T-cell (primary cell): ENCODE measurements at places on chromosomes 3 and 15. TPM values are rescaled to one million over a fixed set of nuclear protein-coding genes. Genes with fewer than 3 reads are reported as not detected.

GRCh38 chr3:145448436-145448835 is 712.5 kb downstream of the PLOD2 start:
- no peak overlapping the region for H3K4me3 ChIP-seq
- H3K36me3 ChIP-seq = no peaks in the 10 kb centered on the region
- H3K27me3 ChIP-seq = no peaks in the 10 kb centered on the region
- no peak for DNase-seq

GRCh38 chr15:71612869-71613268 is 197.5 kb upstream of the NR2E3 start:
- no peak overlapping the region for H3K27ac ChIP-seq
- no peak for DNase-seq
- no peak overlapping the region for H3K4me3 ChIP-seq
- H3K36me3 ChIP-seq = no peaks in the 10 kb centered on the region
- H3K4me1 ChIP-seq = no peaks in the 10 kb centered on the region
- peaks cover 2% of the 10 kb centered on the region for H3K27me3 ChIP-seq

DNA sequence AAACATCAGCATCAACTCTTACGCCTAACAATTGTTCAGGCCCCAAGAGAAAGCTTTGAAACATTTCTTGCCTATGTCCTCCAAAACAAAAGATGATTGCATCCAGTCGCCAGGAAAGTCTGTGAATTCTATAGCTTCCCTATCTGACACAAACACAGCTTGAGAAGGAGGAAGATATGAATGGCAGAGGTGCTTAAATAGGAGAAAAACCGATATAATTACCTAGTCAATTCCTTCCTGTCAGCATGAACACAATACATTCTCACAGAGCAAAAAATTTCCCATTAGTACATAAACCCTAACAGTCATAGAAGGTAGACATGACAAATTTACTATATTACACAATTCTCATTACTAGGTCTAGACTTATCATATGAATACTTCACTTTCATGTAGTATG is 326.5 kb downstream of the CGGBP1 start:
- H3K4me1 ChIP-seq = no peaks in the 10 kb centered on the region
- no peak for DNase-seq
- H3K4me3 ChIP-seq = no peak overlapping the region
- no peak overlapping the region for H3K27ac ChIP-seq
- peaks cover 2% of the 10 kb centered on the region for H3K27me3 ChIP-seq

- no peaks in the 10 kb centered on the region for H3K36me3 ChIP-seq
- H3K4me1 ChIP-seq = no peaks in the 10 kb centered on the region
- H3K27me3 ChIP-seq = no peaks in the 10 kb centered on the region
- no peak for DNase-seq
Observed at GRCh38 chr3:106083207-106083606, 214.4 kb upstream of the CBLB start.

GRCh38 chr15:57504599-57504940 is 87.1 kb upstream of the MYZAP start:
- H3K27ac ChIP-seq = no peak overlapping the region
- no peaks in the 10 kb centered on the region for H3K4me1 ChIP-seq

DNA sequence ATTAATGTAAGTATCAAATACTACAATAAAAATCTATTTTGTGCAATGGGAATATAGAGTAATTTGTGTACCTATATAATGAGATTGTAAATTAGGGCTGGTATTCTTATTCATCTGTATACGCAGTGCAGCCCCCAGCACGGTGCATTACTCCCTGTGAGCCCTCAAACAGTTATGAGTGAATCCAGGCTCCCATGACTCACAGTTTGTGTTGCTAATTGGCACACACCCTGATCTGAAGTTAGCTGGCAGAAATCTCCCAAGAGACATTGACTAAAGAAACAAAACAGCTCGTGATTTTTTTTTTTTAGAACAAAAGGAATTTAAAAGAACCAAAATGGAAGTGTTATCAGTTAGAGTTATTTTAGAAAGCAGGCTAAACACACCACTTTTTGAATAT is 15.7 kb downstream of the GK5 start:
- DNase-seq = no peak
- peaks cover 4% of the 10 kb centered on the region for H3K36me3 ChIP-seq
- no peak overlapping the region for H3K27ac ChIP-seq
- no peaks in the 10 kb centered on the region for H3K4me1 ChIP-seq
- H3K27me3 ChIP-seq = no peaks in the 10 kb centered on the region

DNA sequence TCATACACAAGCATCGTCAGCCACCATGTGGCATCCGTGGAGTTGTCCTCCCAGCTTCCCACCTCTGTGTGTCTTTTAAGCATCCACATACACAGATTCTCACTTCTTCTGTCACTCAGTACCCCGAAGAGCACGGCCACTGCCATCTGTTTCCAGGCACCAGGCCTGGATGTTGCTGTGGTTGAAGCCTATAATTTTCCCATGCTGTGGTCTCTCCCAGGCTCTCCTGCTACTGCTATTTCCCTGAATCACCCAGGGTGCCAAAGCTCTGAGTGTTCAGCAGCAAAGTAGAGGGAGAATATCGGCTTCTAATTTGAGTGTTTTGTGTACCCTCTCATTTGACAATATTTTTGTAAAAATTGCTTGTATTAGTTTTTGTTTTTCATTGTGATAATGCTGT is 265.7 kb downstream of the DIPK2A start:
- no peaks in the 10 kb centered on the region for H3K4me1 ChIP-seq
- no peaks in the 10 kb centered on the region for H3K27me3 ChIP-seq
- DNase-seq = no peak
- H3K4me3 ChIP-seq = no peak overlapping the region
- H3K27ac ChIP-seq = no peak overlapping the region

- H3K4me1 ChIP-seq = no peaks in the 10 kb centered on the region
- H3K27me3 ChIP-seq = no peaks in the 10 kb centered on the region
- no peaks in the 10 kb centered on the region for H3K36me3 ChIP-seq
- no peak overlapping the region for H3K4me3 ChIP-seq
- H3K27ac ChIP-seq = no peak overlapping the region
Observed at GRCh38 chr15:60674704-60675395, 195.9 kb upstream of the ICE2 start.

- H3K4me3 ChIP-seq = no peak overlapping the region
- peaks cover 43% of the 10 kb centered on the region for H3K4me1 ChIP-seq
- no peaks in the 10 kb centered on the region for H3K27me3 ChIP-seq
- DNase-seq = no peak
- H3K27ac ChIP-seq = no peak overlapping the region
- no peaks in the 10 kb centered on the region for H3K36me3 ChIP-seq
Observed at GRCh38 chr3:71369701-71370391, 213.7 kb downstream of the FOXP1 start.

GRCh38 chr3:120438665-120439370 is 12.0 kb downstream of the FSTL1 start:
- DNase-seq = no peak
- H3K4me3 ChIP-seq = no peak overlapping the region
- H3K4me1 ChIP-seq = no peaks in the 10 kb centered on the region
- H3K27ac ChIP-seq = no peak overlapping the region

DNA sequence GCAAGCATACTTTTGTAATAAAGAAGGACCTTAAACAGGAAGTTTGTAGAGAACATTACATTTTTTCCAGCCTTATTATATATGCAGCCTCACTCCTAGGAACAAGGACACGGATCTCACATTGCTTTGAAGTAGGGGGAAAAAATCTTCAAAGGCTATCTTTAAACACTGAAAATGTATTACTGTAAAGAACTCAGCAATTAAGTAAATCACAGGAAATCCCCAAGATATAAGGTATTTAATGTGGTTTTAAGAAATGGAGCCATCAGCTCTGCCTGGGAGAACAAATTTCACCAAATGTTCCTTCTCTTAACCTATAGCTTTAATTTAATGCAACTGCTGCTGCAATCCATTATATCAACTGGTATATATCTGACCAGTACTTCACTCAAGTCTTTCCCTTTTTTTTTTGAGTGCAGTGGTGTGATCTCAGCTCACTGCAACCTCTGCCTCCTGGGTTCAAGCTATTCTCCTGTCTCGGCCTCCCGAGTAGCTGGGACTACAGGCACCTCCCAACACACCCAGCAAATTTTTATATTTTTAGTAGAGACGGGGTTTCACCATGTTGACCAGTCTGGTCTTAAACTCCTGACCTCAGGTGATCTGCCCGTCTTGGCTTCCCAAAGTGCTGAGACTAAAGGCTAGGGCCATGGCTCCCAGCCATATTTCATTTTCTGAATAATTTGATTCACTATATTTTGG is 2.8 kb downstream of the BTLA start:
- H3K4me3 ChIP-seq = peak overlapping the region; percentile 53
- peak overlapping the region; percentile 21 for H3K27ac ChIP-seq
- no peak for DNase-seq
- no peaks in the 10 kb centered on the region for H3K36me3 ChIP-seq

DNA sequence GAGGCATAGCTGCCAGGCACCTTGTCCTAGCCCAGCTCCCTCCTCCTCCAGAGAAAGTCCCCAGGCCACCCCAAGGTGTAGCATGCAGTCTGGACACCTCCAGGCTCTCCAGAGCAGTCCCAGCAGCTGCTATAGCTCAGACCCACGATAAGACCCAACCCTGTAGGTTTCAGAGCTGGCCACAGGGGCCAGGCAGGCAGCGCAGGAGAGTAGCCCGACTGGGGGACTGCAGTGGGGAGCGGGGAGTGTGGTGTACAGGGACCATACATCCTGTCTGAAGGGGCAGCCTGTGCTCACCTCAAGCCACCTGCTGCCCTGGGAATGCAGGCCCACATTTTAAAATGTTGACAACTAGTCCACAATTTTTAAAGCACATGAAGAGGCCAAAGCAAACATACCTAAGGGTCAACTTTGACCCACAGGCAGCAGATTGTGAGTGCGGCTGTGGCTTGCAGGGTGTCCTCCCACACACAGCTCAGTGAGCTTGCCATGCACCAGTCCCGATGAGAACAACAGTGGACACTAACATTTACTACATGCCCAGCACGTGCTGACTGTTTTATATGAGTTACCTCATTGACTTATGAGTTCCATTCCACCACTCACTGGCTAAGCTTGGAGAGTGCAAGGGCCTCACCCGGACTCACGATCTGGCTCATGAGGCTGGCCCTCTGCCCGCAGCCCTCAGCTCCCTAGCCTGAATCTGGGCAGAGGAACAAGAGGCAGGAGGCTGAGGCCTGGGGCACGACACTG is 81.4 kb downstream of the DNAJB8 start:
- no peak overlapping the region for H3K27ac ChIP-seq
- no peak overlapping the region for H3K4me3 ChIP-seq
- H3K36me3 ChIP-seq = no peaks in the 10 kb centered on the region
- DNase-seq = no peak
- no peaks in the 10 kb centered on the region for H3K4me1 ChIP-seq

DNA sequence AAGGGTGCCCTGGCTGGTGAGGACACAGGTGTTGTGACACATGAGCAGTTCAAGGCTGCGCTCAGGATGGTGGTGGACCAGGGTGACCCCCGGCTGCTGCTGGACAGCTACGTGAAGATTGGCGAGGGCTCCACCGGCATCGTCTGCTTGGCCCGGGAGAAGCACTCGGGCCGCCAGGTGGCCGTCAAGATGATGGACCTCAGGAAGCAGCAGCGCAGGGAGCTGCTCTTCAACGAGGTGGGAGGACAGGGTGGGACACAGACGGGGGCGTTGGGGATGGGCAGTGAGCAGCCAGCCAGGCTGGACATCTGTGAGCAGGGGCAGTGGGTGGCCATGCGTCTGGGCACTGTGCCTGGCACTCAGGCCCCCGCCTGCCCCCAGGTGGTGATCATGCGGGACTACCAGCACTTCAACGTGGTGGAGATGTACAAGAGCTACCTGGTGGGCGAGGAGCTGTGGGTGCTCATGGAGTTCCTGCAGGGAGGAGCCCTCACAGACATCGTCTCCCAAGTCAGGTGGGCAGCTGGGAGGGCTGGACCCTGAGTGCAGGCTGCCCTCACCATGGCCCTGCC is 10.3 kb downstream of the ANKRD63 start:
- H3K27ac ChIP-seq = no peak overlapping the region
- H3K4me1 ChIP-seq = peaks cover 11% of the 10 kb centered on the region

GRCh38 chr15:28990390-28990789 is 104.6 kb downstream of the APBA2 start:
- H3K4me3 ChIP-seq = no peak overlapping the region
- H3K4me1 ChIP-seq = peaks cover 4% of the 10 kb centered on the region
- no peak overlapping the region for H3K27ac ChIP-seq
- DNase-seq = no peak

GRCh38 chr3:16369276-16369675 is 104.3 kb downstream of the OXNAD1 start:
- H3K4me3 ChIP-seq = no peak overlapping the region
- H3K4me1 ChIP-seq = peaks cover 22% of the 10 kb centered on the region
- no peak for DNase-seq
- H3K27ac ChIP-seq = no peak overlapping the region
- peaks cover 5% of the 10 kb centered on the region for H3K36me3 ChIP-seq

DNA sequence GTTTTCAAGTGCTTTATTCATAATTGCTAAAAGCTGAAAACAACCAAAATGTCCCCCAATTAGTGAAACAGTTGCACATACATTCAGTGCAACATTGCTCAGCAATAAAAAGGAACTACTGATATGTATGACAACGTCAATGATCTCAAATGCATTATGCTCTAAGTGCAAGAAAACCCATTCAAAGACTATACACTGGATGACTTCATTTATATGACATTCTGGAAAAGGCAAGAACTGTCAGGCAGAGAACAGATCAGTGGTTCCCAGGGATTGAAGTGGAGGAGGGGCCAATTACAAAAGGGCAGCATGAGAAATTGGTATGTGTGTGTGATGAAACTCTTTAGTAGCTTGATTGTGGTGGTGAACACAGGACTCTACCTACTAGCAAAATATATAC is 585.6 kb downstream of the TBL1XR1 start:
- no peak overlapping the region for H3K27ac ChIP-seq
- H3K4me1 ChIP-seq = no peaks in the 10 kb centered on the region
- H3K4me3 ChIP-seq = no peak overlapping the region
- DNase-seq = no peak

DNA sequence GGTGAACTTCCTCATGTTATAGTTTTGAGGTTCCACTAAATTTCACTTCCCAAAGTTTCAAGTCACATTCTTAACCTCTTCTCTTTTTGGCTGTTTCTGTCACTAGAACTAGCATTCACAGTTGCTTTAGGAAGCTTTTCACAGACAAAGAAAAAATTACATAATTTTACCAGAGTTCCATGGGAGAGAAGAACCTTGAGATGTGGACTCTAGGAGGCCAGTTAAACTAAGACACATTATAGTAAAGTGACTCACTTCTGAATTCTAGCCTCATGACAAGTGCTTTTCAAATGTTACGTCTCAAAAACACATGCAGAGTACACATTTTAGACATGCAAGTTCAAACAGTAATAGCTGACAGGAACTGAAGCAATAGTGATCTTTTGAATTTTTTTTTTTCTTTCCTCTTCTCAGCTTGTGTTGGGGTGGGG is 39.9 kb upstream of the LRTM1 start:
- H3K4me3 ChIP-seq = no peak overlapping the region
- H3K4me1 ChIP-seq = no peaks in the 10 kb centered on the region
- DNase-seq = no peak
- no peaks in the 10 kb centered on the region for H3K36me3 ChIP-seq

- H3K4me3 ChIP-seq = no peak overlapping the region
- no peaks in the 10 kb centered on the region for H3K4me1 ChIP-seq
- H3K36me3 ChIP-seq = no peaks in the 10 kb centered on the region
- no peak for DNase-seq
- H3K27me3 ChIP-seq = peaks cover 8% of the 10 kb centered on the region
Observed at GRCh38 chr15:96166223-96167200, 164.0 kb upstream of the NR2F2 start.

The APPL1 gene
- total RNA-seq = 28.9 TPM

The SACM1L gene
- 62.8 TPM for total RNA-seq

The SEC61A1 gene
- total RNA-seq = 133 TPM

The GOLGA8R gene
- 3.0 TPM for total RNA-seq

The PSTPIP1 gene
- total RNA-seq = 226 TPM

The SLC24A5 gene
- total RNA-seq = not detected
